ENCODE measurements at places on chromosomes 11 and 22. TPM values are rescaled to one million over a fixed set of nuclear protein-coding genes. Genes with fewer than 3 reads are reported as not detected.

The CD44 gene
- 926 TPM for total RNA-seq

The PLAAT5 gene
- not detected for total RNA-seq

The MMP13 gene
- total RNA-seq = not detected

The UBQLN3 gene
- not detected for total RNA-seq

The SLC22A8 gene
- not detected for total RNA-seq
